NCI-H2029 (cell line): ENCODE measurements at places on chromosomes 12 and 14.

DNA sequence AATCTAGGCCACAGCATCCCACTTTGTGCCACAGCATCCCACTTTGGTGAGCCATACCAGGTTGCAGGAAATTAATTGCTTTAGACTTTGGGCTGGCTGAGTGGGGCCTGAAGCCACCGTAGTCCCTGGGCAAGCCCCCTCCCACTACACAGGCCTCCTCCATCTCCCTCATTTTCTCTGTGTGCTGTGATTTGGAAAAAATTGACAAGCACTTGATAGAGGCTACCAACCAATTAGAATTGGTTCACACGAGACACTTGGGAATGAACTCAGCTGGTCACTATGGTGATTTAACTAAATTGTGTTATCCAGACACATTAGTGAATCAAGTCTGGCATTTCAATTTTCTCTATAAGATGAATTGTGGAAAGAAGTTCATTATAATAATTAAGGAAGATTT is 481.1 kb downstream of the DIO2 start:
- no peak for DNase-seq

DNA sequence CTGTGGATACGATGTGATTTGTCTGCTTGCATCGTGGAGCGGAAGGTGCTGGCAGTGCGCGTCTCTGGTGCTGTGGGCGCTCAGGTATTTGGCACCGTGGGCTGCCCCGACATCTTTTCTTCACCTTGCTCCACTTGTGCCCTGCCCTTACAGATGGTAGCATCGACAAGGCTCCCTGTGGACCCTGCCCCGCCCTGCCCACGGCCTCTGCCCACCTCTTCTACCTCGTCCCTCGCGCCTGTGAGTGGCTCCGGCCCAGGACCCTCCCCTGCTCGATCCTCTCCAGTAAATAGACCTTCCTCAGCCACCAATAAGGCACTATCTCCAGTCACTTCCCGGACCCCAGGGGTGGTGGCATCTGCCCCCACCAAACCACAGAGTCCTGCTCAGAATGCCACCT is 36.6 kb downstream of the EP400 start:
- DNase-seq: no peak

- DNase-seq: no peak
These were observed 132.8 kb downstream of the DACT1 start for GRCh38 chr14:58770491-58770982.

- DNase-seq: no peak
These were observed 315.8 kb downstream of the BCL11B start for GRCh38 chr14:98956181-98956580.

DNA sequence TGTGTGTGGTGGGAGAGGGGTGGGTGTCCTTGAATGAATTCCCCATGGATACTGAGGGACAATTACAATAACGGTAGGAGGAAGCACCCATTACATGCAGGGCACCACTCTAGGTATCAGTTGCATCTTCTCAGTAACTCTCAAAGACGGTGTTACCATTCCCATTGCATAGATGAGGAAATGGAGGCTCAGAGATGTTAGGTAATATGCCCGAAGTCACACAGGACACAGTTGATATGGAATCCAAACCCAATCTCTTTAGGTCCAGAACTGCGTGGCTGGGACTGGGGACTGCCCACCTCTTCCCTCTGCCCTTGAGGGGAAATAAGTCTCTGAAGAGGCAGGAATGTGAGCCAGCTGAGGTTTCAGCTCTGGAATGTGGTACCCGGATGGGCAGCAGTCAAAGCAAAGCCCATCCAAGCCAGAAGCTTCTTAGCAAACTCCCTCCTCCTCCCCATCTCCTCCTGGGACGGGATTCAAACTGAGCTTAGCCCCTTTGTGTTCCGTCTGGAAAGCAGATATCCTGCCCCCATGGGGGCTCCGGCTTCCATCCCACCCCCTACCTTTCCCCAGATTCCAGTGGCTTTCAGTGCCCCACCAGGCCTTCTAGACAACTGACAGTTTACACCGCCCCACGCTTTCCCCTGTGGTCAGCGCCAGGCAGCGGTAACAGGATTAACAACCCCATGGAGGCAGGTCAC is 187.5 kb downstream of the RBM19 start:
- no peak for DNase-seq

- peak; percentile 44 for DNase-seq
These were observed 3.0 kb upstream of the CISTR start for GRCh38 chr12:53754633-53755264.

- no peak for DNase-seq
These were observed 204.0 kb upstream of the ALG10 start for GRCh38 chr12:33818313-33818712.

DNA sequence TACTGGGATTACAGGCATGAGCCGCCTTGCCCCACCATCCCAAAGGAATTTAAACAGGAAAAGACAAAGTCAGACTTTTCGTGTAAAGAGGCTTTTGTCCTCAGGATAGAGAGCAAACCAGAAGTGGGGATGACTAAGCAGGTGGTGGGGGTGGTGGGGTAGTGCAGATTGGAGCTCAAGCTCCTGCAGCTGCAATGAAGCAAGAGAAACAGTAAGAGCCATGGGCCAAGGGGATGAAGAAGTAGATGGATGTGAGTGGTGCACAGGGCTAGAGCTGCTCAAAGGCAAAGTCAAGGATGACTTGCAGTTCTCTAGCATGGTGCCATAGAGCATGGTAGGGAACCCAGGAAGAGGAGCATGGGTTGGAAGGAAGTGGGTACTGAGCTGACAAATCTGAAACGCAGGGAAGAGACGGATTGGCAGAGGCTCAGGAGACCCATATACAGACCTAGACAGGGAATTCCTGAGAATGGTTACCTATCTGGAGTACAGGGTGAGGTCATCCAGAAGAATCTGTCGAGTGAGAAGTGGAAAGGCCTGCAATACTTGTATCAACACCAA is 11.4 kb upstream of the RNF34 start:
- no peak for DNase-seq

- DNase-seq: no peak
These were observed 73.6 kb downstream of the HECTD4 start for GRCh38 chr12:112308652-112309051.

- DNase-seq: no peak
These were observed 9.4 kb downstream of the GPRC5A start for GRCh38 chr12:12900786-12901157.

- no peak for DNase-seq
These were observed 5.7 kb downstream of the PTHLH start for GRCh38 chr12:27966870-27967269.

DNA sequence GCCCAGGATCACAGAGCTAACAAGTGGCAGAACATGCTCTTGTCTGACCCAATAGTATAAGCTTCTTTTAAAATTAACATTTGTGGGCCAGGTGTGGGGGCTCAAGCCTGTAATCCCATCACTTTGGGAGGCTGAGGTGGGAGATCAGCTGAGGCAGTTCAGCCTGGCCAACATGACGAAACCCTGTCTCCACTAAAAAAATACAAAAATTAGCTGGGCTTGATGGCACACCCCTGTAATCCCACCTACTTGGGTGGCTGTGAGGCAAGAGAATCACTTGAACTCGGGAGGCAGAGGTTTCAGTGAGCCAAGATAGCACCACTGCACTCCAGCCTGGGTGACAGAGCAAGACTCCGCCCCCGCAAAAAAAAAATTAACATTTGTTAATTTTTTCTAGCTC is 33.0 kb upstream of the IL22 start:
- no peak for DNase-seq
